ENCODE measurements at places on chromosomes 4 and X. TPM values are rescaled to one million over a fixed set of nuclear protein-coding genes. Genes with fewer than 3 reads are reported as not detected.

Gene CFAP299
- polyA plus RNA-seq: 51.9 TPM

Gene ATP1B4
- 0.42 TPM for polyA plus RNA-seq

- no peak for DNase-seq
Observed at GRCh38 chr4:67451464-67451863, 93.8 kb downstream of the CENPC start.

Gene TMEM131L
- 9.1 TPM for polyA plus RNA-seq

- no peak for DNase-seq
Observed at GRCh38 chr4:52825460-52826090, 36.5 kb upstream of the RASL11B start.

GRCh38 chr4:142923619-142924018 lies 77.5 kb upstream of the INPP4B start:
- no peak for DNase-seq

Gene CENPVL1
- 1.1 TPM for polyA plus RNA-seq
